ENCODE measurements at places on chromosomes 3 and 15.

DNA sequence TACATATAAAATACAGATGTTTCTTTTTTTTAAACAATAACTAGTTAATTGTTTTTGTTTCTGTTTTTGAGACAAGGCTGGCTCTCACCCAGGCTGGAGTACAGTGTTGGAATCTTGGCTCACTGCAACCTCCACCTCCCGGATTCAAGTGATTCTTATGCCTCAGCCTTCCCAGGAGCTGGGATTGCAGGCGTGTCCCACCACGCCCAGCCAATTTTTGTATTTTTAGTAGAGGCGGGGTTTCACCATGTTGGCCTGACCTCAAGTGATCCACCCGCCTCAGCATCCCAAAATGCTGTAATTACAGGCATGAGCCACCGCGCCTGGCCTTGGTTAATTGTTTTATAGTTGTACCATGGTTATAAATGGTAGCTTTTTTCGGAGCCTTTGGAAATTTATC is 72.3 kb downstream of the PIAS1 start:
- DNase-seq: no peak

DNA sequence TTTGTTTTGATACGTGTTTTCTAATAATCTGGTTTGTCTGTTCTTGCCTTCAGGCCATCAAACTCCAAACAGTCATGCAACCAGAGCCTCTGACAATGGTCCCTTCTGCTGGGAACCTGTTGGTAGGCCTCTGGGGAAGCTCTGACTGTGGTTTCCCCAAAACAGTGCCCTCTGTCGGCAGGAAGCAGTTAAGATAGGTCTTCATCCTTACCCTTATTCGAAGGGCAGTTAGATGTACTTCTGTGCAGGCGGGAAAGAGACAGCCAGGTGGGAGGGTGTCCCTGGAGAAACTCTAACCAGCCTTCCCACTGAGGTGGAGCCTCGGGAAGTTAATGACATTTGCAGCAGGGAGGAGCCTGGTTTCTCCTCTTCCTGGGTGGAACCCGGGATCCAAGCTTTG is 81.6 kb upstream of the CHMP2B start:
- no peak for DNase-seq

GRCh38 chr15:59349680-59350420 is 22.8 kb downstream of the MYO1E start:
- peak; percentile 69 for DNase-seq

- no peak for DNase-seq
These were observed 334.4 kb upstream of the THRB start for GRCh38 chr3:24829011-24829581.

DNA sequence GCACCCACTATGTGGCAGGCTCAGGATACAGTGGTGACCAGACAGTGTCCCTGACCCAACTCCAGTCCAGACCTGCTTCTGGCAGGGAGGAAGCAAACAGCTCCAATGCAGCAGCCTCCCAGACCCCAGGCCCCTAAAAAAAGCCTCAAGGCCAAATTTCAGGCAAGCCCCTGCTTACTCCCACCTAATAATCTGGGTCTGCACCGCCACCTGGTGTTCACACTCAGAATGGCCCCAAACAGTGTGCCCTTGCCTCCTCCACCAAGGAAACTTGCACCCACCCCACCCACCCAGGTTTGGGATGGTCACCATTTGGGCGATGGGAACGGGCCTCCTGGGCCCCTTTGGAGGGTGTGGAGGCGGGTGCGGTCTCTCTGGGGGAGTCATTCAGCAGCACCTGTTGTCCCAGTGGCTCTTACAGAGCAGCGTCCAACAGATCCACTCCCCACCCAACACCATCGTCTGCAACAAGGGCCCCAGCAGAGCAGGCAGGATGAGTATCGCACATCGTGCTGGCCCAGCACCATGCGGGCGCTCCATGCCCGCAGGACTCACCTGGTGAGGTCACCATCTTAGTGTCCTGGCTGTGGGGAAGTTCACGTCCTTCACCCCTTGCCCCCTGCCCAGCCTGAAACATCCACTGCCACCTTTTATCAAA is 17.3 kb downstream of the C3orf18 start:
- DNase-seq: no peak

GRCh38 chr3:140571836-140572235 is 106.0 kb upstream of the TRIM42 start:
- no peak for DNase-seq

DNA sequence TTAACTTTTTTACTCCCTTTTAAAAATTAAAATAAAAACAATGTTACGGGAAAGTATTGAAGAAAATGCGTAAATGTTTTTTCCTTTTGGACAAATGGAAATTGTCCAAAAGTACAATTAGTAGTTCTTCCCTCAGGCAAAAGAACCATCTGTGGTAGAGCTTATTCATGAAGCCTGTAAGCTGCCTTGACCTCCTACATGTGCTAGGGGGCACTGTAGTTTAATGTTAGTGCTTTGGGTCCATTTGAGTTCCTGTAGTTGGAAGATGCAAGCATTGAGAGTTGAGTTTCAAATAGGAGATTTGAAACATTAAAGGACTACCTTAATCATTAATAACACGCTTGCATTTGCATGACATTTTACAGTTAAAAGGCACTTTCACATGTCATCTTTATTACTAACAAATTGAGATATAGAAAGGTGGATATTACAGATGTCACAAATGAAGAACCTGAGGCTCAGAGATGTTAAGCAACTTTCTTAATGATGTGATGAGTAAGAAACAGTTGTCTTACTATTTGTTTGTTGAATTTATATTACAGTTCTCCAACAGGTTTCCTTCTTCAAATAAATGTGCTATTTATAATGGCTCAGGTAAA is 1.8 kb upstream of the ZNF385D start:
- DNase-seq: peak; percentile 39

GRCh38 chr15:77224352-77224751 is 153.4 kb upstream of the TSPAN3 start:
- no peak for DNase-seq
